Activated CD4-positive, alpha-beta T cell treated with anti-CD3 and anti-CD28 coated beads, Interleukin-2, Interleukin-6, amounts not matched to agents 100 ng/mL and 50 ng/mL, durations not matched to agents 16 hours and 8 hours (primary cell): ENCODE measurements at places on chromosomes 11 and 22.

DNA sequence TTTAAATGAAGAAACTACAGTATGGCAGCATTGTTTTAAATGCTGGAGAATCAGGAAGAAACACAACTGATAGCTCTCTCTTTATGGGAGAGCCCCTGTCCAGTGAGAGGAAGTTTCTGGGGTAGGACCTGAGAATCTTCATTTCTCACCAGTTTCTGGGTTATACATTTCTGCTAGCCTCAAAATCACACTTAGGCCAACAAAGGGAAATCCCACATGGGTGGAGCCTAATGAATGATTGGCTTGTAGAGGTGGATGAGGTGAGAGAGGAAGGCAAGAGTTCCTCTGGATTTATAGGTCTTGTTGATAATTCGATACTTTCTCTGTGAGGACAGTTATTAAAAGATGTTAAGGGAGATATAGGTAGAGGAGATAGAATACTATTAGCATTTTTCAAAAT lies 1397.3 kb upstream of the TENM4 start:
- DNase-seq = no peak

GRCh38 chr11:35579557-35580396 lies 38.5 kb upstream of the FJX1 start:
- no peak for DNase-seq

- no peak for DNase-seq
Measured at GRCh38 chr11:1073261-1073724, 1.4 kb upstream of the MUC2 start.

DNA sequence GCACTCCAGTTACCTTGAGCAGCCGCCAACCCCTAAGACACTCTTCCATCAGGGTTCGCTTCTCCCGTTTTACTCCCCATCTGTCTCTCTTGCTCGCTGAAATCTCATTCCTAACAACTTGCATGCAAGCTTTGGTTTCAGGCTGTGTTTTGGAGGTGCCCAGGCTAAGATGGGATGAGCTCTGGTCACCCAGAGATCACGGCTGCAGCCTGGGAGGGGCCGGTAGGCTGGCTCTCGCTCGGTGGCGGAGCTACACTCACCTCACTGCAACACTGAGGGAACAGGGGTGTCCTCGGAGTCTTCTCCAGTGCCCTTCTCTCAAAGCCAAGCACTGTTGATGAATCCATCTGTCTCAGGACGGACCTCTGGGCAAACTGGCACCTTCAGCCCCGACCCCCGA lies 197.5 kb downstream of the BARX2 start:
- no peak for DNase-seq

GRCh38 chr22:43543522-43544288 lies 131.9 kb downstream of the MPPED1 start:
- DNase-seq = no peak

DNA sequence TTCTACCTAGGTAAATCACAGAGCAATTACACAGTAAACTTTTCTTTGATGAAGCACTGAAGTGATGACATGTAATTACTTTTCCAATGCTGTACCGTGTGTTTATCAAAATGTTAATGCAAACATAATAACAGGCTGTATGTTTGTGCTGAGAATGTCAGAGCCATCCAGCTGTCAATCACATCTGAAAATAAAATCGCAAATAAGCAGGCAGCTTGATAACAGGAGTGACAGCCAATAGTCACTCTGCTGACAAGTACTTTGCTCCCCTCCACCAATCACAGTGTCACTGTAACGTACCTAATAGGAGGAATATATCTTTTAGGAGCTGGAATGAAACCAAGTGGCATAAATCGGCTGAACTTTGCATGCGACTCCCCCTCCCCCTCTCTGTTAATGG lies 119.7 kb downstream of the KIRREL3 start:
- DNase-seq = no peak

GRCh38 chr11:5235364-5236095 lies 1.2 kb upstream of the HBD start:
- DNase-seq = no peak

GRCh38 chr11:1339066-1339675 lies 29.7 kb upstream of the TOLLIP start:
- DNase-seq = no peak

GRCh38 chr11:104564921-104565582 lies 333.2 kb downstream of the CASP12 start:
- DNase-seq = no peak

- no peak for DNase-seq
Measured at GRCh38 chr11:4459500-4459899, 10.4 kb downstream of the OR52K2 start.

DNA sequence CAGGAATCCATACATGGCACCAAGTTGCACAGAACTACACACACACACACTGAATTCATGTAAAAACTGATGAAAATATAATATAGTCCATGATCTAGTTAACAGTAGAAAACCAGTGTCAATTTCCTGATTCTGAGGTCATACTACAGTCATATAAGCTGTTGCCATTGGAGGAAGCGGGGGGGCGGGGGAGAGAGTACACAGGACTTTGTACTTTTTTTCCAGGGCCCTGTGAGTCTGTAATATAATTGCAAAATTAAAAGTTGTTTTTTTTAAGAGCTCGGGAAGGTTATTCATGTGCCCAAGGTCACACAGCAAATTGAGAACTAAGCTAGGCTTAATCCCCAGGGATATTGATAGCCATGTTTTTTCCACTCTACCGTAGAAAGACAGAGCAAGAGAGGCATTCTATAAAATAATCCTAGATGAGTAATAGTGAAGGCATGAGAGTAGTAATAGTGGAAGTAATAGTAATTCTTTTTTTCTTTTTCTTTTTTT lies 312.3 kb downstream of the MN1 start:
- DNase-seq = no peak

DNA sequence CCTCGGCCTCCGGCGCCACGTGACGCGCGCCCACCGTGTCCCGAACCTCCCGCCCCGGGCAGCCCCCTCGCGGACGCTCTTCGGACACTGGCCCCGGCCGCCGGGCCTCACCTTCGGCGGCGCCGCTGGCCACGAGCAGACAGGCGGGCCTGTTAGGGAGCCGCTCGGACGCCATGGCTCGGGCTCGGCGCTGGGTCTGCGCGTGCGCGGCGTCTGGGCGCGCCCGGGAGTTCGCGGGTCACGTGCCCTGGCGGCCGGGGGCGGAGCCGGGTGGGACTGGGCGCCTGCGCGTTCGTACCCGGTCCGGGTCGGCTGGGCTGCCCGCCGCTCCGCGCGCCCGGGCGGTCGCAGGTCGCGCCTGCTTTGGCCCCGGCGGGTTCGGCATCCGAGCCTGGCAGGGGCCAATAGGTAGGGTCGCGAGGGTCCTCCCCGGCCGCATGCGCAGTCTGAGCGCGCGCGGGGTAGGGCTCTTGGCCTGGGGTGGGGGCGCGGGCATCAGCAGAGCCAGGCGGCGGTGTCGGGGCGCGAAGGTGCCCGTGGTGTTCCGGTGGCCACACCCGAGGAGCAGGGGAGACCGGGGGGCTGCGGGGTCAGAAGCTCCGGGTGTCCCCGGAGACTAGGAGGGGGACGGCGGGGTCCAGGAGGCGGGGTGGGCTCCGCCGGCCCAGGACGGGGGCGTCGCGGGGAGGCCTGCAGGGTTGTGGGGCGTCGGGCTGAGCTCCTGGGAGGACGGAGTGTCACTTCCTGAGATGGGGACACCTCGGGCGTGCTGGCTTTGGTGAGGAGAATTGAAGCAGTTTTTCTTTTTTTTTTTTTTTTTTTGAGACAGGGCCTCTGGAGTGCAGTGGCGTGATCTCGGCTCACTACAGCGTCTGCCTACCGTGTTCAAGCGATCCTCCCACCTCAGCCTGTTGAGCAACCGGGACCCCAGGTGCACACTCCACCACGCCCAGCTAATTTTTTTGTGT lies at the start of gene GATD1:
TSS of gene GATD1 (minus strand) at position 200 of the 968 bp plus-strand sequence. CDS start at position 175, 25 bp downstream.
- peak; percentile 97 for DNase-seq

GRCh38 chr22:44459551-44459950 lies 38.5 kb downstream of the RTL6 start:
- no peak for DNase-seq

GRCh38 chr11:73856031-73856567 lies 20.5 kb downstream of the COA4 start:
- DNase-seq = no peak

GRCh38 chr22:24162436-24162835 lies 18.9 kb upstream of the SUSD2 start:
- DNase-seq = no peak

- no peak for DNase-seq
Measured at GRCh38 chr11:86162239-86162638, 82.3 kb upstream of the EED start.

GRCh38 chr22:40635940-40636379 lies 559 bp downstream of the MRTFA start:
- DNase-seq = no peak

DNA sequence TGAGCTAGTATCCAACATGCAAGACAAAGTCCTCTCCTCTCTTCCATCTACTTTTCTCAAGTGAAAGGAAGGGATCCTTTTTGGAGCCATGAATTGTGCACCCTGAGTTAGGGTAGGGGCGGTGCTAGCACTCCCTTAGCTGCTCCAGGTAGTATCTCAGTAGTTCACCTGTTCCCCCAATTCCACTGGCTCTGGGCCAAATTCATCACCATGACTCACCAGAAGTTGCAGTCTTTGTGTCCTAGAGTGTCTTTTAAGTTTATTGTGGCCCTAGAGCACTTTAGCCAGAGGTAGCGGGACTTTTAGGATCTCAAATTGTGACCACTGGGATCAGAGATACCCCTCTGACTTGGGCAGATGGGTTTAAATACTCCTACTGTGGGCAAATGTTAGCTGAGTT lies 398.6 kb upstream of the ANO5 start:
- no peak for DNase-seq

- DNase-seq = no peak
Measured at GRCh38 chr11:69305885-69306540, 12.1 kb downstream of the MYEOV start.

DNA sequence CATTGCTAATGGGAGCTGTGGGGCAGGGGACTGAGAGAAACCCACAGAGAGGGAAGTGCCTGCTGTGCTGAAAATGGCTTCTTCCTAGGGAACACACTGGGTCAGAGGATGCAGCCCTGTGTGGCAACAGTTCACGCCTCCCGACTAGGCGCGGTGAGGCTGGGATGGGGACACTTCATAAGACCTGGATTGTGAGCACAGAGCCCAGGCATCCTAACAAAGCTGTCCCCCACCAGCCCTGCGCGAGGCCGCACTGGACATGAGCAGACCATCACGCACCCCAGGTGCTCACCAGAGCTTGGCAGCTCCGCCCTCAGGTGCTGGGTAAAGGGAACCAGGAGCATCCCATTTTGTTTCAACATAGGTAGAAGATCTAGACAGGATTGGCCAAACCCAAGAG lies 1.8 kb upstream of the KRTAP5-4 start:
- no peak for DNase-seq

GRCh38 chr22:27542602-27543001 lies 259.0 kb downstream of the MN1 start:
- DNase-seq = no peak

DNA sequence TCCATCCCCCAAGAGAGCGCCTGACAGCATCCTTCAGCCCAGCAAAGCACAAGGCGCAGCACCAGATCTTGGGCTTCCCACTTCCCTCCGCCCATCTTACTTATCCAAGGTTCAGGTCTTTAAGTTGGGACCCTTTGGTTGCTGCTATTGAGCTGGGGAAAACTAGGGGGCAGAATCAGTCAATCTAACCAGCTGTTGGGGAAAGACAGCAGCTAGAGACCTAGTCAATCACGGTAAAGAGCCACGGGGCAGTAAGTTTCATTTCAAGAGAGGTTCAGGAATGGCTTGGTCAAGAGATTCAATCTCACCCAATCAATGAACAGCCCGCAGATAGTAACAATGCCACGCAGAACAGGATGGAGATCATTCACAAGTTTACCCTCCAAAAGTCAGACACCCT lies 1.7 kb downstream of the ABTB2 start:
- DNase-seq = no peak

DNA sequence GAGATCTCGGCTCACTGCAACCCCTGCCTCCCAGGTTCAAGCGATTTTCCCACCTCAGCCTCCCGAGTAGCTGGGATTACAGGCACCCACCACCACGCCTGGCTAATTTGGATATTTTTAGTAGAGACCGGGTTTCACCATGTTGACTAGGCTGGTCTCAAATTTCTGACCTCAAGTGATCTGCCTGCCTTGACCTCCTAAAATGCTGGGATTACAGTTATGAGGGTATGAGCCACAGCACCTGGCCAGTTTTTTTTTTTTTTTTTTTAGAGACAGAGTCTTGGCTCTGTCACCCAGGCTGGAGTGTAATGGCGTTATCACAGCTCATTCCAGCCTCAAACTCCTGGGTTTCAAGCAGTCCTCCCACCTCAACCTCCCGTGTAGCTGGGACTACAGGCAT lies 54.9 kb upstream of the PRR5 start:
- DNase-seq = no peak

DNA sequence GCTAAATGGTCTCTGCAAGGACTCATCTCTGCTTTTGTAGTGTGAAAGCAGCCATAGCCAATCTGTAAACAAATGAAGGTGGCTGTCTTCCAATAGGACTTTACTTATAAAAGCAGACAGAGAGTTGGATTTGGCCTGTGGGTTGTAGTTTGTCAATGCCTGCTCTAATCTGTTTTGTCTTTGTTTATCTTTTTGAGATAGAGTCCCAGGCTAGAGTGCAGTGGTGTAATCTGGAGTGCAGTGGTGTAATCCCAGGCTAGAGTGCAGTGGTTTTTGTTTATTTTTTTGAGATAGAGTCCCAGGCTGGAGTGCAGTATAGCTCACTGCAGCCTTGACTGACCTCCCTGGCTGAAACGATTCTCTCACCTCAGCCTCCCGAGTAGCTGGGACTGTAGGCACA lies 8.6 kb downstream of the PPP6R3 start:
- no peak for DNase-seq

DNA sequence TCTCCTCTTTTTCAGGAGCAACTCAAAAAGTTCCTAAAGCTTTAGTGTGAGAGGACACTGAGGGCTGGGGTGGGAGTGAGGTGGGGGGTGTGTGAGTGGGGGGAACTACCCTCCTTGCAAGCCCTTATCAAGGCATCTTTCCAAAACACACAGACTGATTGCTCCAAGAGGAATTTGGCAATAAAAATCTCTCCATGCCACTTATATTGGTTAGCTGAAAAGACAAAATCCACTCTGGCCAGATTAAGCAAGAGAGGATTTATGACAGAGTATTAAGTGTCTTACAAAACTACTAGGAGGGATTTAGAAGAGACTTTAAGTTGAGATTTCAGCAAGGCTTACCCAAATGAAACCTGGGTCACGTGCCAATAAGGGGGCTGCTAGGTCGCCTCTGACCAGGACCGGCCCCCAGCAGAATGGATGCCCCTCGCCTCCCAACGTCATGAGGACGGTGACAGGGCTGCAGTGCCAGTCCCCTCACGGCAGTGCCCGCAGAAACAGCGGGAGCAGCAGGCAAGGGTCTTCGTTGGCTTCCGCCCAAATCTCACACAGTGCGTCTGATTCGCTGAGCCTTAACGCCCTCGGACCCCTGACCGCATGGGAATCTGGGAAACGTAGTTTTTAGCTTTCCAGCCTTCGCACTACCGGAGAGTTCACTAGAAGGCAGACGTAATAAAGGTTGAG lies 22.1 kb upstream of the CTR9 start:
- DNase-seq = no peak
